ENCODE measurements at places on chromosomes 2 and 18. TPM values are rescaled to one million over a fixed set of nuclear protein-coding genes. Genes with fewer than 3 reads are reported as not detected.

DNA sequence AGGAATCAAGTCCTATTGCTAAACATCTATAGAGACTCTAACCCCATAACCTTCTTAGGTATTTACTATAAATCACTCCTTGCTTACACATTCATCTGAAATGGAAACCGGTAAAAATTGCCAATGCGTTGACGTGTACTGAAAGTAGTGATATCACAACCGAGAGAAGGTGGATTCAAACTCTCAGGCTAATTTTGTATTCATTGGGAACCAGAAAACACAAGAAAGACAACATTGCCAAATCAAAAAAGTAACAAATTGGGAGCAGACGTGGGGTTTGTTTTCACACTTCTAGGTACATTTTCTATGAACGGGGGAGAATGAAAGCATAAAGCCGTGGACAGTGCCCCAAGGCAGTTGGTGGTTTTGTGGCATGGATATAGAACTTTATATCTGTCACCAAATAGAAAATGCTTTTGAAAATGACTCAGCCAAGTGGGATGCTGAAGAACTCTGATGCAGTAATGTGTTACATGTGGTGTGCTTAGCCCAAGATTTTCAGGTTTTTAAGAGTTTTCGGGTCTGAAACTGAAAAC is 155.1 kb upstream of the RASGRP3 start:
- no peaks in the 10 kb centered on the region for H3K36me3 ChIP-seq
- no peak for DNase-seq
- no peaks in the 10 kb centered on the region for H3K27me3 ChIP-seq
- H3K4me3 ChIP-seq = no peak overlapping the region
- no peaks in the 10 kb centered on the region for H3K4me1 ChIP-seq

GRCh38 chr2:100818606-100819369 is 1.2 kb upstream of the NPAS2 start:
- H3K27ac ChIP-seq = no peak overlapping the region
- no peaks in the 10 kb centered on the region for H3K4me1 ChIP-seq
- no peaks in the 10 kb centered on the region for H3K36me3 ChIP-seq
- peaks cover 3% of the 10 kb centered on the region for H3K27me3 ChIP-seq
- no peak for DNase-seq

DNA sequence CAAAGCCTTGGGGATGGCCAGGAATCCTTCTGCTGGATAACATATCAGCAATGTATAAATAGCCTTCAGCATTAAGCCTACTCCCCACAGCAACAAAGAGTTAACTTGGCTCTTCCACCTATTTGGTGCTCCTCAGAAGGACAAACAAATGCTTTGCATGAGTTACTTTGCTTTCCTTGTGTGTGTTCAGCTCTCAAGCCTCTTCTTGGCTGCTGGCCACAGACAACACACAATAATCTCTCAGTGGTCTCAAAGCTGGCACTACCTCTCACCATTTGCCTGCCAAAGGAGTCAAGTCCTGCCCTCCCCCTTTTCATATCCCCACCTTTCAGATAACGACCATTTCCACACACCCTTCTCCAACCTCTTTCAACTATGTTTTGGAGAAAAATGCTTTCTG is 17.5 kb downstream of the FTCDNL1 start:
- no peak overlapping the region for H3K4me3 ChIP-seq
- peak; percentile 50 for DNase-seq
- H3K4me1 ChIP-seq = peaks cover 28% of the 10 kb centered on the region
- no peaks in the 10 kb centered on the region for H3K27me3 ChIP-seq

GRCh38 chr2:206614811-206615210 is 27.5 kb upstream of the FAM237A start:
- H3K4me3 ChIP-seq = no peak overlapping the region
- DNase-seq = no peak
- no peak overlapping the region for H3K27ac ChIP-seq
- no peaks in the 10 kb centered on the region for H3K36me3 ChIP-seq

DNA sequence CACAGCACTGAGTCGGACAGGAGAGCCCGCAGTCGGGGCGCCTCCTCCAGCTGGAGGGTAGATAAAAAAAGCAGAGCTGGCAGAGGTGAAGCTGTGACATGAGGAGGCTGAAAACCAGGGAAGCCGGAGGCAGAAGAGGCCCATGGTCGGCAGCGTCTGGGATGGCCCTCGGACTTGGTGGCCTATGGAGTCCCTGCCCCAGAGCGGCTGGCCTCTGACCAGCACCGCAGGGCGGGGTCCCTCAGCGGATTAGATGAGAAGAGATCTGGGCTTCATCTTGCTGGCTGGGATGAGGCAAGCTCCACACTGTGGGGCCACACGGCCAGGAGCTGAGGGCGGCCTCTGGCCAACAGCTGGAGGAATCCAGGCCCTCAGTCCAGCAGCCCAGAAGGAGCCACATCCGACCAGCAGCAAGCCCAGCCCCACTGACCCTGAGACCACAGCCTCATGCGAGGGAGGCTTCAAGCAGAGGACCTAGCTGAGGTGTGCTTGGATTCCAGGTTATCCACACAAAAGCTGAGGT is 174.1 kb downstream of the EIPR1 start:
- DNase-seq = no peak
- no peak overlapping the region for H3K4me3 ChIP-seq
- H3K27me3 ChIP-seq = no peaks in the 10 kb centered on the region
- peaks cover 11% of the 10 kb centered on the region for H3K4me1 ChIP-seq

DNA sequence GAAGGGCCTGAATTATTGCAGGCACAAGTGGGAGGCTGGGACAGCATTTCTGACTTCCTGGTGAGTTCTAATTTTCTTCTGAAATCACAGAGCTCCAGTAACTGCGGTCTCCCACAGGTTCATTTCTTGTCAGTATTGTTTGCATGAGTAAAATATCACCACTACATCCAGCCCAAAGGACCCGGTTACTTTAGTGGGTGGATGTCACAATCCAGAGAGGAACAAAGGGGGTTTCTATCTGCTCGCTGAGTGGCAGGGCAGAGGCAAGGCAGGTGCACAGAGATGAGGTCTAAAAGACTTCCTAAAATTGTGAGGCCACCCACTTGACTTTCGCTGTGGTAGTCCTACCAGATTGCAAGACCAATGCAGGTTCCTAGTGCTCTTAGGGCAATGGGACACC is 800.4 kb upstream of the ID2 start:
- no peak overlapping the region for H3K4me3 ChIP-seq
- H3K27ac ChIP-seq = no peak overlapping the region
- no peak for DNase-seq
- no peaks in the 10 kb centered on the region for H3K27me3 ChIP-seq
- no peaks in the 10 kb centered on the region for H3K36me3 ChIP-seq

GRCh38 chr18:59563176-59563785 is 133.9 kb downstream of the CCBE1 start:
- no peak overlapping the region for H3K4me3 ChIP-seq
- DNase-seq = no peak
- H3K27me3 ChIP-seq = no peaks in the 10 kb centered on the region
- H3K27ac ChIP-seq = no peak overlapping the region

DNA sequence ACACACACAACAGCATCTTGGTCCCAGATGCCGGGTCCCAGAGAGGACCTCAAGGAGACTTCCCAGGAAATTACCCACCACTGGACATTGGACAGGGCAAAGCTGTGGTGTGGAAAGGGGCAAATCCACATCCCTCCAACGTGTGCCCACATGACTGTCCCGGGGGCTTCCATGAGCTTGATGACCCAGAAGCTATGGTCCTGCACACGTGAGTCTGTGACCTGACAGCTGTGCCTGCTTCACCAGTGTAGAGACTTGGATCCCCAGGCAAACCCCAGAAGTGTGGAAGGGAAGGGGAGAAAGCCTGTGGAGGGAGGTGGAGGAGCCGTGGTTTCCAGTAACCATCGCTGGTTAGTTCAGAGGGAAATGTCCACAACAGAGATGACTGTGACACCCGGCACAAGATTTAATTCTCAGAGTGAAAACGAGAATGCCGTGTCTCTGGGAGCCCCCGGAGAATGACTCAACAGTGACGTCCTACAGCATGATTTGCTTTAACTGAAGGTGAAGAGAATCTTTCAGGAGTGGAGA is 19.1 kb upstream of the GPR55 start:
- no peak for DNase-seq
- peaks cover 5% of the 10 kb centered on the region for H3K27me3 ChIP-seq
- no peak overlapping the region for H3K4me3 ChIP-seq

GRCh38 chr2:60530660-60531281 is 22.7 kb downstream of the BCL11A start:
- peak overlapping the region; percentile 57 for H3K4me3 ChIP-seq
- peaks cover 3% of the 10 kb centered on the region for H3K36me3 ChIP-seq
- H3K4me1 ChIP-seq = peaks cover 61% of the 10 kb centered on the region
- H3K27ac ChIP-seq = peak overlapping the region; percentile 94

DNA sequence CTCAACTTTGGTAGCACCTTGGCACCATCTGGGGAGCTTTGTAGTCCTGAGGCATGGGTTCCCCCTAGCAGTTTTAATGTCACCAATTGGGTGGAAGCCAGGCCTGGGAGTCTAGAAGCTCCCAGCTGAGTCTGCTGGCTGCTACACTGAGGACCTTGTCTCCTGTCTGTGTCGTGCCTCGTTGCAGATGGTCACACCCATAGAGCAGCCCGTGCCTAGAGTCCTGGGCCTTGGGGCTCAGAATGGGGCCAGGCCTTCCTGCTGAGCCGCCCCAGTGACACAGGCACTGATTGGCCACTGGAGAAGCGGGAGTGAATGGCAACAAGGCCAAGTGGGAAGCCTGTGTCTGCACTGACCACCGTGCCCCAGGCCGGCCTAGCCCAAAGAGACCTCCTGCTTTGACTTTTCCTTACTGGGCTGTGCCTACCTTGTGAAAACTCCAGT is 113.2 kb downstream of the SH3RF3 start:
- no peaks in the 10 kb centered on the region for H3K4me1 ChIP-seq
- DNase-seq = no peak
- no peaks in the 10 kb centered on the region for H3K36me3 ChIP-seq
- H3K27me3 ChIP-seq = no peaks in the 10 kb centered on the region
- H3K4me3 ChIP-seq = no peak overlapping the region
- H3K27ac ChIP-seq = no peak overlapping the region

DNA sequence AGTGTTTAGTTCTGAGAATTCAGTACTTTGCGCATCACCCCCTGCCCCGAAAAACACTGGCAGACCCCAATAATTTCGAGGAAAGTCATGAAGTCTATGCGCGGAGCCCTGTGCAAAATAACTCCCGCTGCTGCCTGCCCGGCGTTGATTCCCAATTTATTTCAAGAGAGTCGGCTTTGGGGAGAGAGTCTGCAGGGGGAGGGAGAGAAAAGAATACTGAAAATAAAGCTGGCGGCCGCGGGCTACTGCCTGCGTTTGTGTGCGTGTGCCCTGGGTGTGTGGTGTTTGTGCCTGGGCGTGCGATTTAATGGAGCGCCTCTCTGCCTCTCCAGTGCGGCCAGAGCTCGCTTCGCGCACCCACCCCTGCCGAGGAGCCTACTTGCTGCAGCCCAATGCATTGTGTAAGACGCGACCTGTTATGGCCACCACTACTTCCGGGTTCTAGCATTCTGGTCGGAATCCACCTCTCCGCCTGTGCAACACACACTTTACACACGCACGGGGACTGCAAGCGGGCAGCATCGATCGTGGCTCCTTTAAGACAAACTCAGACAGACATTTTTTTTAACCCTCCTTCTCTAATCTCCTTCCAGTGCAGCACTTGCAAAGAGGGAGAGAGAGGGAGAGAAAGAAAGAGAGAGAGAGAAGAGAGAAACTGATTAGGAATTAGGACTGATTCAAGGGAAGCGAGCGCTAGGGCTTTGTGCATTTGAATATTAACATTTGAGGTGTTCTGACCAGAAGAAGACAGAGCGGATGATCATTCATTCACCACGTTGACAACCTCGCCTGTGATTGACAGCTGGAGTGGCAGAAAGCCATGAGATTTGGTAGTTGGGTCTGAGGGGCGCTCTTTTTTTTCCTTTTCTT is at the start of gene MEIS1:
Gene MEIS1 (plus strand): TSS at position 447 of the 870 bp plus-strand sequence. CDS start 732 bp downstream, outside the sequence.
- H3K36me3 ChIP-seq = no peaks in the 10 kb centered on the region
- no peaks in the 10 kb centered on the region for H3K27me3 ChIP-seq
- peak; percentile 92 for DNase-seq
- H3K27ac ChIP-seq = peak within 1 kb of the TSS; percentile 65
- peak within 1 kb of the TSS; percentile 74 for H3K4me3 ChIP-seq

DNA sequence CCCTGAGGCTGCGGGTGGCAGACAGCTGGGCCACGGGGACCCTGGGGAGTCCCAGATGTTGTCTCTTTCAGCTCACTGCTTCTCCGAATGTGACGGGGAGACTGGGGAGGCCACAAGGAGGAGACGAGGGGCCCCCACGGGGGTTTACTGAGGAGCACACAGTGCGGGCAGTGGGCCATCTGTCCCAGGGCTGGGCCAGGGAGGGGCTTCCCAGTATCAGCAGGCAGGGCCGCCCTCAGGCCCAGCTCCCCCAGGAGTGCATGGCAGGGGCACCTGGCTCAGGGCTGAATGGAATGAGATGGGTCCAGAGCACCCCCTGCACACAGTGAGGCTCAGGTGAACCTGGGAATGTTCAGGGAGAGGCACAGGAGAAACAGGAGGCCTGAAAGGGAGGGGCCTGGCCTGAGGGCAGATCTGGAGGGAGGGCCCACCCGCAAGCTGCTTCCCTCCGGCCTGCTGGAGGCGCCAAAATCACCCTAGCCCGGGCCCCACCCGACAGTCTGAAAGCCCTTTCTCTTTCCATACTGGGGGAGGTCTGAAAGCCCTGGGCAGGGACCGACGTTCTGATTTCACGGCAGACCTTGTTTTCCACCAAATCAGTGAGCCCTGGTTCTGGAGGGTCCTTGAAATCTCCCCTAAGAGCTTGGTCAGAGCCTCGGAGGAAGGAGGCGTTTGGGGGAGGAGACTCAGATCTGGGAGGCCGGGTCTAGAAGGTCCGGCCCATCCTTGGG is 35.5 kb upstream of the PTMA start:
- peak; percentile 85 for DNase-seq
- peak overlapping the region; percentile 61 for H3K27ac ChIP-seq
- H3K4me3 ChIP-seq = peak overlapping the region; percentile 54

GRCh38 chr18:54608028-54608642 is 17.1 kb downstream of the DYNAP start:
- H3K27ac ChIP-seq = no peak overlapping the region
- H3K27me3 ChIP-seq = no peaks in the 10 kb centered on the region
- H3K36me3 ChIP-seq = no peaks in the 10 kb centered on the region
- DNase-seq = no peak
- no peak overlapping the region for H3K4me3 ChIP-seq
- H3K4me1 ChIP-seq = no peaks in the 10 kb centered on the region

DNA sequence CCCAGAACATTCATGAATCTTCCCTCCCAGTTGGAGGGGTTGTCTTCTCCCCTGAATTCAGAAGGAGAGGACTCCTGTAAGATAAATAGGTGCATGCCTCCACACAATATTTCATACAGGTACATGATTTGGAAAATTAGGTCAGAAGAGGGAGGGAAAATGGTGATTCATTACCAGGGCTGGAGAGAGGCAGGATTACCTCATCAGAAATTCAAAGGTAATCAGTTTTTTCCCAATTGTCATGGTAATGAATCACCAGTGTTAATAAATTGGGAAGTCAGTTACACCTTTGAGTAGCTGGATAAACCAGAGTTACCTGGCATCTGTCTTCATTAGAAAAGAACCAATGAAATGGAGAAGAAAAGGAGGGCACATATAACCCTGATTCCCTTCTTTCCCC is 128.5 kb downstream of the EN1 start:
- 0 out of 2 replicates have a peak, but pooled peaks cover 6% of the 10 kb centered on the region for H3K27me3 ChIP-seq
- no peak overlapping the region for H3K4me3 ChIP-seq
- no peaks in the 10 kb centered on the region for H3K36me3 ChIP-seq
- DNase-seq = no peak
- no peaks in the 10 kb centered on the region for H3K4me1 ChIP-seq
- no peak overlapping the region for H3K27ac ChIP-seq

The KIF5C gene
- 5.8 TPM for total RNA-seq

The DNER gene
- total RNA-seq = 0.15 TPM

The CAPG gene
- 0.43 TPM for total RNA-seq

The CCDC121 gene
- 8.4 TPM for total RNA-seq

The ARHGAP15 gene
- 0.25 TPM for total RNA-seq

The CFAP53 gene
- 0.08 TPM for total RNA-seq

The OR6B2 gene
- total RNA-seq = not detected

The CBLN2 gene
- 0.18 TPM for total RNA-seq

The OXER1 gene
- total RNA-seq = 1.8 TPM

The ARL4C gene
- total RNA-seq = 12.2 TPM
